ENCODE measurements at places on chromosomes 11 and 22.

DNA sequence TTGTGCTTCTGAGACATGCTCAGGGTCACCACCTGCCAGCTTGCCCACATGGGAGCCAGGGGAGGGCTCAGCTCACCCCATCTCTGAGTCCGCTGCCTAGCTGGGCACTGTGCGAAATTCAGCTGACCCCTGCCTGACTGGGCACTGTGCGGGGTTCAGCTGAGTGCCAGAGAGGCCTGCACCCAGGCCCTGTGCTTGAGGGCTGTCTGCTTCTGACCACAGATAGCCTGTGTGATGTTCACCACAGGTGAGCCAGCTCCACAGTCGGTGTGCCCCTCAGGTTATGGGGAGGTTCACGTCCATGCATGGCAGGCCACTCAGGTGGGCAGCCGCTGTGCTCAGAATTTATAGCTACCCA is 84.5 kb upstream of the SUSD2 start:
- no peak for DNase-seq

DNA sequence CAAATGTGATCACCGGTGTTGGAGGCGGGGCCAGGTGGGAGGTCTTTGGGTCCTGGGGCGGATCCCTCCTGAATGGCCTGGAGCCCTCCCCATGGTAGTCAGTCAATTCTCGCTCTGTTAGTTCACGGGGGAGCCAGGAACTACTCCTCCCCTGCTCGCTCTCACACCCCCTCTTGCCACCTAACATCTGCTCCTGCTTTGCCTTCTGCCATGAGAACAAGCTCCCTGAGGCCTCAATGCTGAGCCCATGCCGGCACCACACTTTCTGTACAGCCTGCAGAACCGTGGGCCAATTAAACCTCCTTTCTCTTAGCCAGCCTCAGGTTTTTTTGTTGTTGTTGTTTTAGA is 135.7 kb downstream of the SHANK2 start:
- no peak for DNase-seq

- DNase-seq: no peak
Observed at GRCh38 chr11:44559207-44559939, 6.1 kb upstream of the CD82 start.

DNA sequence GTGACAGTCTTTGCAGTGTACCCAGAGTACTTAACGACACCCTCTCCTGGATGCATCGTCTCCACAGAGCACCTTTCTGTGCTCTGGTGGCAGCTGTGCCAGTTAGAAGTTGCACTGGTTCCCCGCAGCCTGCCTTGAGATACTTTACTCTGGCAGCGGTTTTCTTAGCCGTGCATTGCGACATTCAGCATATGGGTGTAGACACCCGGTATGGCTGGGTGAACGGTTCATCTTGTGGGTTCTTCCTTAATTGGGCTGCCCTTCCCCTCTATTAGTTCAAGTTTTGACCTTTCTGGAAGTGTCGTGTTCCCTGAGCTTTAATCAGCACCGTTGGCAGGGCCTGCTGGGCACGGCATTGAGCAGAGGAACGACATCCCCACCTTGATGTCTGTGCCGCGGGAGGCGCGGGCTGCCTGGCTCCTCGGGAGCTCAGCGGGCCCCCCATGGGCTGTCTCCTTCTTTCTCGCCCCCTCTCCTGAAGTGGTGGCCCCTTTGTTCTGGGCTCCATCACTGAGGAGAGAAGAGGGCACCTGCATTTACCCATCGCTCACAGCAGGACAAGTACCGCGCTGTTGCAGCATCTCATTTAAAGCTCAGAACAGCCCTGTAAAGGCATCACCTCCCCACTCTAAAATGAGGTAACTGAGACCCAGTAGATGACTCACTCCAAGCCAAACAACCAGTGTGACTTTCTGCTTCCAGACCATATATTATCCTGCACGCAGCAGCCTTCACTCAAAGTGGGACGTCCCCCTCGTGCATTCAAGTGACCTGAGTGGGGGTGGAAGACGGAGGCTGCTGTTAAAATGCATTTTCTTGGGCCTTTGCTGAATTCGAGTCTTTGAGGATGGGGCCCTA is 13.3 kb downstream of the FAM83F start:
- DNase-seq: no peak

- DNase-seq: peak; percentile 12
Observed at GRCh38 chr11:101860696-101861427, 53.9 kb upstream of the CEP126 start.
